ENCODE measurements at places on chromosomes 7 and 10.

DNA sequence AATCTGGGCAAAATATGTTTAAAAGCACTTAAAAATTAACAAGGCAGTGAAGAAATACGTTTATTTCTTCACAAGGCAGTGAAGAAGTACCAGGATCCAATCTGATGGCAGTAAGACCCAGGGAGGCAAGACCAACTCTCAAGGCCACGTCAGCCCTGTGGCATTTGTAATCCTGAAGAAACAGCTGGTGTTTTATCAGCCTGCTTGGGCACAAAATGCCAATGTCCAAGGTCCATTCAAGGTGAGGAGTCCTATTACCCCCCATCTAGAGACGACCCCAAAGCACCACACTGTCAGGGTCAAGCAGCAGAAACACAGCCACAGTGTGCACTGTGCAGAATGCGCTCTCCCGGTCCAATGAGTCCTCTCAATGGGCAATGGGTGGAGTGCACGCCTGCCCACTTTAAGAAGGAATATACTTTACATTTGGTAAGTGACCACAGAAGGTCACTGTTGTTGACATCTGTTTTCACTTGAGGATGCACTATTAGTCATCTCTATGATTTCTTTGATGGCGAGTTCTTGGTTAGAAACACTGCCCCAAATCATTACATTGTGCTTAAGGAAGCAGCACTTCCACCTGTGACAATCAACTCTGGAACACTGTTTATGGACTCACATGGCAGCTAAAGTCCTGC is 12.8 kb downstream of the CPXM2 start:
- DNase-seq = no peak

GRCh38 chr10:132134241-132135052 is 52.3 kb upstream of the DPYSL4 start:
- no peak for DNase-seq

GRCh38 chr7:25758559-25758958 is 393.4 kb upstream of the NFE2L3 start:
- no peak for DNase-seq

DNA sequence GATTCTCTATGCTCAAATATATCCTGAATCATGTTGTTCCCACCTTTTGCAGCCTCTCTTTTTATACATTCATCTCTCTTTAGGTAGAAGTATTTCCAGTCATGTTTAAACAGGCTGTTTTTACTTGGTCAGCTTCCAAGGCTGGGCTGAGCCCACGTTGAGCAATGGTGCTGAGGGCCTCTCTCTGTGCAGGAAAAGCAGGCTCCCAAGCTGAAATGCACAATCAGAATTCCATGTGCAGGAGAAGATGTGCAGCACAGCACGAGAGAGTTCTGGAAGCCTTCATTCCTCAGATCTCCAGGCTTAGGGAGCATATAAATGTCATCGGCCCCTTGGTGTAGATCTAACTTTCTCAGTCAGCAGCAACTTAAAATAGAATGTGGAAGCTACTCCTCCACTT is 588.5 kb downstream of the TNS3 start:
- DNase-seq = no peak

DNA sequence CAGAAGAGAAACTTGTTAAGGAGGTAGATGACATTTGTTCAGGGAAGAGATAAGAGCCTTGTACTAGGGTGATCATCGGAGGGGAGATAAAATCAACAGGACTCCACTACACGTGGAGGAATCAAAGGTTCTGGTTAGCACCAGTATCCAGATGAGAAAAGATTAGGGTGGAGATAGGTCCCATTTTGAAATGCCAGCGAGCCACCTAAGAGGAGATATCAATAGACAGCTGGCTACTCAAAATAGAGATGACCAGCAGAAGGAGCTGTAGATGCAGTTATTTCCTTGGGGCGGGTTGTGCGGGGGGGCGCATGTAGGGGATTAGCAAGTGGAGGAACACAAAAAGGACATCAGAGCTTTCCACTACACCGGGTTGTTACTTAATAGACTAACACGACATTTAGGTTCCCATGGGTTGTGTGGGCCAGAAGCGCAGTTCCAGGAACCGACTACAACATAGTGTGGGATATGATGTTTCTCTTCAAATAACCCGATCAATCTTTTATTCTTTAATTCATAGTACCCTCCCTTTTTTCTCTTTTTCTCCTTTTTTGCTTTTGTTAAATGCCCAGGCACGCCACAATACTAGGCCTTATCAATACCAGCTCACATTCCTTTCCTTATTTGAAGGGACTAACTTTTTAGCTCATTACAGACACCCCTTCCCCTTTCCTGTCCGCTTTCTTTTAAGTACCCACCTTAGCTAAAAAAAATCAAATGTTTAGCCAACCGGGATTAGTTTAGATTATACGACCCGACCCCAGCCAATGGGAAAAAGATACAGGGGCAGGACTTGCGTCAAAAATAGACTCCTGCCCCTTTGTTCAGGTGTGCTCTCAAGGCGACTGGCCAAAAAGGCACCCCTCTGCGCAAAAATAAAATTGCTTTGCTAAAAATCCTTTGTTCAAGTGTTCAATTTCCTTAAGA is 2.0 kb upstream of the KIF11 start:
- peak; percentile 41 for DNase-seq

DNA sequence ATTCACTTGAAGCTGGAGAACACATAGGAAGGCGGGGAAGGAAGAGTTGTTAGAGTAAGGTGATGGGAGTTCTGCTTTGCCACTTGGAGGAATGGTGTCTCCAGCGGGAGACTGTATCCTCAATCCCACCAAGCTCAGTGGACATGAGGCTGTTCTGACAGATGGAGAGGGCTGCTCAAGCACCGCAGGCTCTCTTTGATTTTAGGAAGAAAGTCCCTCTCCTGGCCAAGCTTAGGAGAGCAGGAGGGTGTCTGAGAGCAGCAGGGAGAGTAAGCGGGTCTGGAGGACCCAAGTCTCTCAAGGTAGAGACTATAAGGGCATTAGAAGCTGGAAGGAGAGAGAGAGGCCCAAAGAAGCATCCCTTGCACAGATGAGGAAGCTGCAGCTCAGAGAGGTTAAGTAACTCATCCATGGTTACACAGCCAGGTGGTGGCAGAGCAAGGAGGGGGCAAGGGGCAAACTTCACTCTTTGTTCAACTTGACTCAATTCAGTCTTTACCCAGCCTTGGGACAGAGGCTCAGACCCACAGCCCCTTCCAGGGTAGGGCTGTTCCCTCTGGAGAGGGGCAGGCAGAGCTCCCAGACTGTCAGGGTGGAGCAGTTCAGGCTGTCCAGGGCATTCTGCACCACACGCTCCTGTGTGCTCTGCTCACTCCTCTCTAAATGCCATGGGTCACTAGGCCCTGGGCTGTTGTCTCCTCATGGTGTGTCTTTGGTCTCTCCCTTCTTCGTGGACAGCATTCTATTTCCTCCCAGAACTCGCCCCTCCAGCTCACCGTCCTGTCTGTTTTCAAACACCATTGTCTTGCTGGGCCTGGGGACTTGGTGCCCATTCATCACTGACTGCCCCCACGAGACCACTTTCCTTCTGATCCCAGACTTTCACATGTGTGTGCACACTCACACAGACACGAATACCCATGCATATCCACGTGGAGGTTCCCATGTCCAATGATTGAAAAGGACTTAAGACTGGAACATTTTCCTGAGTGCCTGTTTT is 8.9 kb downstream of the CHAT start:
- no peak for DNase-seq

DNA sequence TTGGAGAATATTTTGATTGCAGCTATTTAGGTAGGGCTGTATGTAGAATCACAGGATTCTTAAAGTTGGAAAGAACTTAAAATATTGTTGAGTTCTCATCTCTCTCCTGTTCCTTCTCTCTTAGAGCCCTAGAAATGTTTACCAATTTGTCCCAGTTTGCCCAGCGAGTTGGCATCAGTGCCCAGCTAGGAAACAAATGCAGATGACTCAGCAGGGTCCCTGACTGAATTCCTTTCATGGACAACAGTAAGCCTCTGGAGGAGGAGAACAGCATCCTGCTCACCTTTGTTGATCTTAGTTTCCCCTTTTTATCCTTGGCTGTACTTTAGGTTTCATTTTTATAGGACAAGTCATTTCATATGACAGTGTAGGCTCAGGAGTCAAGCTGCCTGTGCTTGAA is 89.3 kb downstream of the SEC23IP start:
- no peak for DNase-seq

GRCh38 chr10:52313933-52314821 is at the start of gene DKK1:
Gene DKK1, plus strand, starts transcription at chr10:52314281. Its CDS starts 154 bp downstream, at chr10:52314435.
- DNase-seq = no peak

DNA sequence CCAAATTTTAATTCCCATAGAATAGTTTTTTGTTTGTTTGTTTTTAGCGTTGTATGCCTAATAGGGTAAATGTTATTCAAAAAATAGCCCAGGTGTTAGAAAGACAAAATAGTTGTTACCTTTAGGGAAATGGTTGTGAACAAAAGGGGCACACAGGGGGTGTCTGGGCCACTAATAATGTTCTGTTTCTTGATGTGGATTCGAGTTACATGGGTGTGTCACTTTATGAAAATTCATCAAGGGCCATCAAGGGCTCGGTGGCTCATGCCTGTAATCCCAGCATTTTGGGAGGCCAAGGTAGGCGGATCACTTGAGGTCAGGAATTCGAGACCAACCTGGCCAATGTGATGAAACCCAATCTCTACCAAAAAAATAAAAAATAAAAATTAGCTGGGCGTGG is 531.8 kb upstream of the C7orf33 start:
- no peak for DNase-seq

DNA sequence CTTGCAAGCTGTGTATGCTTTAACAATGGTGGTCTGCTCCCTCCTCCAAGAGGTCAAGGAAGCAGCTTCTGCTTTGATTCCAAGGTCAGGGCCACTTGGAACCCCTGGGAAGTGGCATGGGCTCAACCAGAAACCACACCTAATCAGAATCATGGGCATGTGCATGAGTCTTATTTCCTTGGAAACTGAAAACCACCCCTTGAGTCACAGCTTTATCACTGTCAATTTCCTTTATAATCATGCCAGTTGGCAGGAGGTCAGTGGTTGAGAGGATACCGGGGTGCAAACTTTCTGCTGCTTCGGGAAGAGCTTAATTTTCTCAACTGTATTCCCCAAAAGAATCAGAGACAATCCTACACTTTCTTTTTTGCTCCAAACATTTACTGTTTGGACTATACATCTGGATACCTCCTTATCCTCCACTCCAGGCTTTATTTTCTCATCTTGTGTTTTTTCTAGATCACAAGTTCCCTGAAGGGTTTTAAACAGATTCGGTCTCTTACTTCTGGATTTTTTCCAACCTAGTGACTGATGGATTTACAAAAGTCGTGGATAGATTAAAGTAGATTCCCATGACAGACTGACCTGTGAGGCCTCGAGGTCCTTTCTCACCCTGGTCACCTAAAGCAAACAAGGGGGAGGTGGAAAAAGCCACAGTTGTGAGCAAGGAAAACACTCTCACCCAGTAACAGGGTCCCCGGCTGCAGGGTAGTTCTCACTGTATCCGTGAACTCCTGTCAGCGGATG is 36.0 kb downstream of the COL17A1 start:
- DNase-seq = no peak

- no peak for DNase-seq
Measured at GRCh38 chr7:45970454-45970853, 49.4 kb upstream of the IGFBP3 start.

DNA sequence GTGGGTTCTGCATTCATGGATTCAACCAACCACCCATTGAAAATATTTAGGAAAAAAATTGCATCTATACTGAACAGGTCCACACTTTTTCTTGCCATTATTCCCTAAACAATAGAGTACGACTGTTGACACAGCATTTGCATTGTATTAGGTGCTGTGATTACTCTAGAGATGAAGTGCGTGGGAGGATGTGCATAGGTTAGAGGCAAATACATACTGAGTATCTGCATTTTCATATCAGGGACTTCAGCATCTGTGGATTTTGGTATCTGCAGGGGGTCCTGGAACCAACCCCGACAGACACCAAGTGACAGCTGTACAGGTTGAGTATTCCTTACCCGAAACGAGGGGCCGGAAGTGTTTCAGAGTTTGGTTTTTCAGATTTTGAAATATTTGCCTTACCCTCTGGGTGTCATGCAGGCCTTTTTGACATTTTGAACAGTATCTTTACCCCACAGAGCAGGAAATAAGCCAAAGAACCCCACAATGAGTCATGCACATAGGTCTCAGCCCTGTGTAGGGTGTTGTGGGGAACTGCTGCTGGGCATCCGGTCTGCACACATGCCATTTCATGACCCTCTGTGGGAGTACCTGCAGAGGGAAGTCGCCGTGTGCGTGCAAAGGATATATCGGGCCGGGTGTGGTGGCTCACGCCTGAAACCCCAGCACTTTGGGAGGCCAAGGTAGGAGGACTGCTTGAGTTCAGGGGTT is 14.5 kb downstream of the NUDT5 start:
- no peak for DNase-seq

DNA sequence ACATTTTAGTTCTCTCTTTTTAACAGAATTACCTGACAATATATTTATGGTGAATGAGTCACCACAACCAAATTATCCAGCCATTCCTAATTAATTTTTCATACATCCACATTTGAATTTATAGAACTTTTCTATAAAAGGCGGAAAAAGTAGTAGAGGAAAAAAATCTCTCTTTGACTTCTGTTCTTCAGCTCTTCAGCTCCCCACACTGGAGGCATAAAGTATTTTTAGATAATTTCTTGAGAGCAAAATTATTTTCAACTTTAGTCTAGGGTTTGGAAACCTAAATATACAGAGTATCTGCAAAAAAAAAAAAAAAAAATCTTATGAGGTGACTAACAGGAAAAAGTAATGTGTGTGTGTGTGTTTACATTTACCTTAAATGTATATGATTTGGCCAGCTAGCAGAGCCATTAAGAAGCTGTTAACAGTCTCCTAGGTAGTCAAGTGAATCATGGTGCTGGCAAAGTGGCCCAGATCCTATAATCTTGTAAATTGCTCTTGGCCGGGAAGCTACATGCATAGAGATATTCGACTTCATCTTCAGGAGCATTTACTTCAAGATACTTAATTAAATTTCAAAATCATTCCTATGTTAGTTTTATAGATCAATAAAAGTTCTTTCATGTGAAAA is 383.1 kb upstream of the STEAP1 start:
- DNase-seq = no peak

DNA sequence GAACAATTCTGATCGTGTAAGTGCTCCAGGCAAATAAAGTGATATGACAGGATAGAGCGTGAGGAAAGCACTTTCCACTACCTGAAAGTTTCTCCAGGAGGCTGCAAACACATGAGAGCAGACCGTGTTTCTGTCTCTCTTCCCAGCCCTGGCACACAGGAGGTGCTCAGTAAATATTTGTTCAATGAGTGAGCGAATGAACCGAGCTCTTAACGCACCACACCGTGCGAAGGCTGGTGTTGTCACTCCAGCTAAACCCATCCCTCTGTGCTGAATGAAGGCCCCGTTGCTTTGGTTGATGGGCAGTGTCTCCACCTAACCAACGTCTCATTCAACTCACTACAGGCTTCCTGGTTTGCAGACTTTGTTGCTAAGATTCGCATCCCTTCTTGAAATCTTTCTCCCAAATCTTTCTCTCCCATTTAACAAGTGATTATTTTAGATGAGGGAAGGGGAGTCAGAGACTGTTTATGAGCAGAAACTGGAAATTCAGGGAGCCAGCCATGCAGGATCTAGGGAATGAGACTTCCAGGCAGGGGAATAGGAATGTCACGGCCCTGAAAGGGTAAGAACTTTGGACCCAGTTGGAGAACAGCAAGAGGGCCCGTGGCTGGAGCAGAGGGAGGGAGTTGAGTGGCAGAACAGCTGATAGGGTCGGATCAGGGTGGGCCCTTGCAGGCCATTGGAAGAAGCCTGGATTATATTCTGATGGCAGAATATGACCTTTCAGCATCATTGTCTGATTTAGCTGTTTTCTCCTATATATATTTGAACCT is 282.6 kb downstream of the CAMK1D start:
- DNase-seq = no peak
